Small intestine (tissue), 16 donors: ENCODE measurements at places on chromosomes 2 and 18.
A peak's percentile ranks its signal among the peaks of the same experiment; 100 is the strongest.

- no peak for DNase-seq
These were observed 224.4 kb upstream of the APCDD1 start for GRCh38 chr18:10230072-10230471.

DNA sequence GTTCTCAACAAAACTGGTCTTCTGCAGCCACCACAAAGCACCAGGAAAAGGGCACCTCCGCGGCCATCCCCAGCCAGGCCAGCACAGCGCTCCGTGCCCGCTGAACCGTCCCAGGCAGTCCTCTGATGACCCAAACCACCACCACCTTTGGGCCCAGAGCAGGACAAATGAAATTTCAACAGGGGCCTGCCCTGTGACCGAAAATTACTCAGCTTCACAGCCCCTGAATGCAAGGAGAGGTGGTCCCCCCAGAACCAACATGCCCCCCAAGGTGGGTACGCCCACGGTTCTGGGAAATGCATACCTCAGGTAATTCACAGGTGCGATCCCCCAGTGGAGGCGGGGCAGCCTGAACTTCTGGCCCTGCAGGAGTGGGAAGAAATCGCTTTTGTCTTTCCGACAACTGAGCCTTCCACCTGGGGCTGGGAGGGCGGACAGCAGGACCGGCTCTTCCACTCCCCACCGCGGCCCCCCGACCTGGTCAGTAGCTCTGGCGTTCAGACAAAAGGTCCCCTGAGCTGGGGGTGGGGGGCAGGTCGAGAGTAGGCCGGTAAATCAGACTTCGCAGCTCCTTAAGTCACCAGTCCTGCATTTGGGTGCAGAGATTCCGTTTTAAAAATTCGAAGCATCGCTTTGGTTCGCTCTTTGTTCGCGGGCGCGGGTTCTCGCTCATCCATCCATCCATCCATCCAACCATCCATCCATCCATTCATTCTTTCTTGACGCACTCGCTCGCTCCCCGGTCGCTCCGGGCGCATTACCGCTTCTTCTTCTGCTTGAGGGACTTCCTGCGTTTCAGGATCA lies 1.4 kb downstream of the ARL4C start:
- DNase-seq: no peak

GRCh38 chr2:39153312-39153711 lies 32.5 kb upstream of the SOS1 start:
- DNase-seq: no peak

GRCh38 chr18:56188529-56189275 lies 449.7 kb downstream of the TXNL1 start:
- DNase-seq: no peak

- DNase-seq: no peak
These were observed 529.7 kb downstream of the SATB2 start for GRCh38 chr2:198928026-198928425.

- DNase-seq: no peak
These were observed 84.7 kb downstream of the CDC42EP3 start for GRCh38 chr2:37586663-37587317.

GRCh38 chr2:1140389-1141003 lies 189.8 kb downstream of the SNTG2 start:
- no peak for DNase-seq

DNA sequence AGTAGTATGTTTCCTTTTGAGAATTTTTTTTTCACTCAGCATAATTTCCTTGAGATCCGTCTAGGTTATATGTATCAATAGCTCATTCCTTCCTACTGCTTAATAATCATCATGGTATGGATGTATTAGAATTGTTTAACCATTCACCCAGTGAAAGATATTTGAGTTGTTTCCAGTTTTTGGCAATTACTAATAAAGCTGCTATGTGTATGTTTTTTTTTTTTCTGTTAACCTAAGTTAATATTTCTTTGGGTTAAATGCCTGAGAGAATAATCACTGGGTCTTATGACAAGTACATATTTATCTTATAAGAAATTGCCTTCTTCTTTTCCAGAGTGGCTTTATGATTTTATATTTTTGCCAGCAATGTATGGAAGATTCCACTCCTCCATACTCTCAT lies 96.4 kb upstream of the ST6GAL2 start:
- DNase-seq: no peak

DNA sequence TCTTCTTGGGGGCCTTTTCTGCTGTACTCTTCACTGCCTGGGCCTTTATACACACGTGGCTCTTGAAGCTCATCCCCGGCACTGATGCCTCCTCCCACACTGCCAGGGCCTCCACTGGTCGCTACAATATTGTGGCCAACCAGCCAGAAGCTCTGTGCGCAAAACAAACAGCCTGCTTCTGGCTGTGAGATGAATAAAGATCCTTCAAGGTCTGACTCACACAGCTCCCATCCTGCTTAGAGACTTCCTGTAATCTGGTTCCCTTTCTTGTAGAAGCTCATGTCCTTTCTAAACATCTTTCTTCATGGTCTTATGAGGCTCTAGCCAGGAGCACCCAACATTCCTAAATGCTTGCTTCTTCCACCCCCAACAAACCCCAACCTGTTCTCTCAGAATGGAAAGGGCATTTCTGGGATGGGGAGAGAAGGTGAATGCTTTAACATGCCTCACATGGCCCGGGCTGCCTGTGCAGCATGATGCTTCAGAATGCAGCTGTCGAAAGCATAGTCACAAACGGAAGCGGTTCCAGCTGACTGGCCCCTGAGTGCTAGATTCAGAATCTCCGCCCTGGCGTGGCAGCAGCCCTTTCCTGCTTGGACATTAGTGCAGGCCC lies 24.6 kb downstream of the NRP2 start:
- peak; percentile 26 for DNase-seq

GRCh38 chr2:66919286-66919685 lies 477.8 kb upstream of the ETAA1 start:
- DNase-seq: no peak

- DNase-seq: no peak
These were observed 99.5 kb downstream of the USP40 start for GRCh38 chr2:233466991-233467603.

- peak; percentile 48 for DNase-seq
These were observed 8.1 kb upstream of the SOS1 start for GRCh38 chr2:39128919-39129391.

- no peak for DNase-seq
These were observed 20.6 kb upstream of the CNOT11 start for GRCh38 chr2:101231937-101232730.

- DNase-seq: peak; percentile 10
These were observed 11.7 kb upstream of the ACYP2 start for GRCh38 chr2:54103454-54104314.

DNA sequence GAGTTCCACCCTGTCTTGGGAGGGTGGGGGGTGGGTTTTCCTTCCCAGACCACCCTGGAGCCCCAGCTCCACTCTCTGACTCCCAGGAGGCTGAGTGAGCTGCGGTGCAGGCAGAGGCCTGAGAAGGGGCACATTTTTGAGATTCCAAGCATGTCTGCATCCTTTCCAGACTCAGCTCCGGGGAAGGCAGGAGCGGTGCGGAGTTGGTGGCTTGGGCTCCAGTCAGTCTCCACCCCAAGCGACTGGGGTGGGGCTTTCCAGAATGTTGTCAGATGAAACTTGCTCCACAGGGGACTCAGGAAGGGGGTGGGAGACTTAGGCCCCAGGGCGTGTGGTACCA lies 44.2 kb upstream of the HS6ST1 start:
- DNase-seq: no peak
